ENCODE measurements at places on chromosomes 13 and 19.

GRCh38 chr19:5804516-5805461 lies at the start of gene NRTN:
TSS of gene NRTN (plus strand) at chr19:5805067. CDS start at chr19:5824166, 19,099 bp downstream.
- peak; percentile 56 for DNase-seq

DNA sequence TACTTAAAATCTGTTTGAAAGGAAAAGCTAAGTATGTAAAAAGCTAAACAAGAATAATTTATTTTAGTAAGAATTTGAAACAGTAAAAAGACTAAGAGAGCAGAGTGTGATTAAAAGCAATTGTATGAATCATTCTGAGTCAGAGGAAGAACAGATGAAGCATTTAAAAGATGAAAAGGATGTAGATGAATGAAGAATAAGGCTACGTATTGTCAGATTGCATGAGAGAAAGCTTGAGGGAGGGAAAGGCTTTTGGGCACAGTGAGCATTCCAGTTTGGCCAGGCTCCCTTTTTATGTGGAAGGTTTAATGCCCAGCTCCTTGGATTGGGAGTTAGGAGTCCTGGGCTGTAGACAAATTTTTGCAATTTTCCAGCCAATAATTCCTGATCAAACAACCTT lies 117.7 kb downstream of the FREM2 start:
- DNase-seq = no peak

- DNase-seq = no peak
These were observed 12.9 kb upstream of the PCCA start for GRCh38 chr13:100075700-100076587.

DNA sequence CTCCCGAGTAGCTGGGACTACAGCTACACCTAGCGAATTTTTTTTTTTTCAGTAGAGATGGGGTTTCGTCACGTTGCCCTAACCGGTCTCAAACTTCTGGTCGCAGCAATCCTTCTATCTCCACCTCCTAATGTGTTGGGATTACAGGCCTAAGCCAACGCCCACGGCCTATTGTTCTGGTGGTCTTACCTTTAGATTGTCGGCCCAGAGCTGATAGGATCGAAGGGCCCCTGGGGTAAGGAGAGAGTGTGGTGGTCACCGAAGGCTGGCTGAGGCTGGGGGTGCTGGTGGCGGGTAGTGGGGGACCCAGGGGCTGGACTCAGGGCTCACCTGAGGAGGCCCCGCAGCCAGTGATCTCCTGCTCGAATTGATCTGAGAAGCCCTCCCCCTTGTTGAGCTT lies 7.0 kb downstream of the CRB3 start:
- DNase-seq = no peak

DNA sequence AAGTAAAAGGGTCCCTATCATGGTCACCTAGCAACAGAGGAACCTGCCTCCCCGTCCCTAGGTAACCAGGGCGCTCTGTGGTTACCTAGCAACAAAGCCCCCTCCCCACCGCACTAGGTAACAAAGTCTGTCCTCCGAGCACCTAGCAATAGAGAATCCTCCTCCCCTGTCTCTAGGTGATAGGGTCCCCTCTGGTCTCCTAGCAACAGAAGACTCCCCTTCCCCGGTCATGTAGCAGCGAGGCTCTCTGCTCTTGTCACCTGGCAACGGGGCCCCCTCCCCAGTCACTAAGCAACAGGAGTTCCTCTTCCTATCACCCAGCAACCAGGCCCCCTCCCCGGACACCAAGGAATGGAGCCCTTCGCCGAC lies 307 bp downstream of the JOSD2 start:
- no peak for DNase-seq

GRCh38 chr13:91360246-91360751 lies 12.8 kb downstream of the MIR17HG start:
- DNase-seq = no peak

DNA sequence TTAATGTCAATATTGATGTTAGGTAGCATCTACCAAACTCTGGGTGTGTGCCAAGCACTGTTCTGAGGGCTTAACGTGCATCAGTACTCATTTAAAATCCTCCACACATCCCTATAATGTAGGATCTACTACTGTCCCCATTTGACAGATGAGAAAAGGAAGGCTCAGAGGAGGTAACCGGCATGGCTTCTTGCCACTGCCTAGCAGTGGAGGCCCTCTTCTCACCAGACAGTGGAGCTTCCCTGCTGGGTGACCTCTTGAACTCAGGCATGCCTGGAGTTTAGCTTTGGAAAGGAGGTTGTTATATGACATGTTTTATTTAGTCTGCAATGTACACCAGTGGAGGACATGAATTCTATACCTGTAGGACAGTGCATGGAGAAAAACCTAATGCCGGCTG lies 2.1 kb downstream of the SPATA13 start:
- DNase-seq = no peak

- DNase-seq = peak; percentile 100
These were observed 319 bp upstream of the DBP start for GRCh38 chr19:48637449-48637947.

DNA sequence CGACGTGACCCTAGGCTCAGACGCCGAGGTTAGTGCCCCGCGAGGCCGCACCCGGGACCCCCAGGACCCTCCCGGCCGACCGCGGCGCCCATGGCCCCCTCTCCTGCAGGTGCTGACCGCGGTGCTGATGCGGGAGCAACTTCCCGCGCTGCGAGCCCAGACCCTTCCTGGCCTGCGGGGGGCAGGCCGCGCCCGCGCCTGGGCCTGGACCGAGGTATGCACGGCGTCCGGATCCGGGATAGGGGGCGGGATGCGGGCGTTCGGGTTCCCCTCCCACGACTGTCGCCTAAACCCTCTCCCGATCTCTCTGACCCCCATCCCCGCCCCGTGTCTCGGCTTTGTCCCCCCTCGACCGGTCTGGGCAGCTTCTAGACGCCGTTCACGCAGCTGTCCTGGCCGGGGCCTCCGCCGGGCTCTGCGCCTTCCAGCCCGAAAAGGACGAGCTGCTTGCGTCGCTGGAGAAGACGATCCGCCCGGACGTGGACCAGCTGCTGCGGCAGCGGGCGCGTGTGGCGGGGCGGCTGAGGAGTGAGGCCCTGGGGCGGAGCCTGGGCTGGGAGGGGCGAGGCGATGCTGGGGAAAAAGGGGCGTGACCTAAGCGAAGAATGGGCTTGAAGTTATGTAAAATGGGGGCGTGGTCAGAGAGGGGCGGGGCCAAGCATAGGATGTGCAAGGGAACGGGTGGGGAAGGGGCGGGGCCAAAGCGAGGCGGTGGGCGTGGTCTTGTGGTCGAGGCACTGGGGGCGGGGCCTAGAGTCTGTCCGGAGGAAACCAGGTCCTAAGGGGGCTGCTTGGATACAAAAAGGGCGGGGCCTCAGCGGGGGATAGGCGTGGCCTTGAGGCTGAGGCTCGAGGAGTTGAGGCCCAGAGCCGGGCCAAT lies 16.0 kb upstream of the COLGALT1 start:
- peak; percentile 100 for DNase-seq

- no peak for DNase-seq
These were observed 3.9 kb downstream of the EPS8L1 start for GRCh38 chr19:55079400-55080038.

- no peak for DNase-seq
These were observed 58.7 kb downstream of the TEX26 start for GRCh38 chr13:30991184-30991583.

DNA sequence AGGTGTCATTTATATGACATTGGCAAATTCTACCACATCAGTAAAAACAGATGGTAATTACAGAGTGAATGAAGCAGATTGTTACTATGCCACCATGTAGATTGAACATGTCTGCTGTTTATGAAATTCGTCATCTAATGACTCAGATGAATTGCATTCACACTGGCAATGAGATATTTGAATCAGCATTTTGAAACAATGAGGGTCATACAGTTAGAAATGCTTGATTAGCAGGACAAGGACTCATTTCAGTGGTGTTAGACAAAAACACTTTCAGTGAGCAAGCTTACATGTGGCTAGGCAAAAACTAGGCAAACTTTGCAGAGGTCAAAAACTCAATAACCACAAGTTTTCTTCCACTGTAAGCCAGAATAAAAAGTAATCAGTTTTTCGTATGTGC lies 1165.0 kb downstream of the SLITRK1 start:
- DNase-seq = no peak

GRCh38 chr19:52640916-52641315 lies 2.8 kb upstream of the ZNF83 start:
- DNase-seq = no peak

DNA sequence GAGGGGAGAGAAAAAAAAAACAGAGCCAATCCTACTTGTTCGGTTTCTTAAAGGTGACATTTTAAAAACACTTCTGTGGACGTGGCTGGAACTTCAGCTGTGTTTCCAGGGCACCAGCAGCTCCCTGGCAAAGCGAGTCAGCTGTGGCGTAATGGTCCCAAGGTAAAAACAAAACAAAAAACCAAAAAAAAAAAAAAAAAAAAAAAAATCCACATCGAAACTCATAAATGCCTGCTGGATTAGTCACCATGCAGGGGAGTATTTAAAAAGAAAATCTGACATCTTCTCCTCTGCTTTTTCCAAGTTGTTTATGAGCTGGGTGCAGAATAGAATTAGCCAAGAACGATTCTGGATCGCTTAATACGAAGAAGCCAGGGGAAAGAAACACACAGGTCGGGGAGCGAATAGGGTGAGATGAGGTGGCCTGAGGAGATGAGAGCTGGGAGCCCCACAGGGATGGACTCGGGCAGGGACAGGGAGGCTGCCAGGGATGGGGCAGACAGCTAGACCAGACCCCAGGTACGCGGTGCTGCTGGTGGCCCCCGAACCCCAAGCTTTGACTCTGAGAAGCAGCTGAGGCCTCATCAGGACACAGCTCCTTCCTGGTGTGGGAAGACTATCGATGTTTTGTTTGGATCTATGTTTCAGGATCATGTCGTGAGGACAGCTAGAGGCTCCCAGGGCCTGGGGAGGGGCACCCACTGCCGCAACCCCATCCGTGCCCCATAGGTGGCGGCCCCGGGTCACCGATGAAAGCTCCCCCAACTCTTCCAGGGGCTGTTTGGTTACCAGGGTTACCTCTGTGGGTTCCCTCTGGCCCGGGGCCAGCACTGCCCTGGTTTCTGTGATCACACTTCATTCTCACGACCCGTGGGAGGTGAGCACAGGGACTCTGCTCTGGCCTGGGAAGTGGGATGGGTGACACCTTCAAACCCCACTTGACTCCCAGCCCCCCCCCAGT lies 3.1 kb upstream of the CTXN1 start:
- peak; percentile 88 for DNase-seq

DNA sequence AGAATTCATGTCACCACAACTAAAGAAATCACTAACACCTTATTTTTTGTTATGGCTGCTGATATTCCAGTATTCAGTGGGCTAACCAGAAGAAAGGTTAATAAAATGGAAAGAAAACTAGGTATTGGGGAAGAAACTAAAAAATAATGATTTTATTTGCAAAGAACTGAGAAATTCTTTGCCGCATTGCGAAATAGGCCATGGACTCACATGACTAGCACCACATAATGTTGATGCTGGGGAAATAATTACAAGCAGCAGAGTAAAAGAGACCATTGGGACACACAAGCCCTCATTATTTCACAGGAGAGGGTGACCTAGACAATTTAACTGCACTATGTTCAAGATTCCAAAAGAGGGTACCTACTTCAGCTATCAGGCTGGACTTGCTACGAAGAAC lies 1411.5 kb downstream of the SLITRK5 start:
- no peak for DNase-seq

- DNase-seq = no peak
These were observed 307.0 kb downstream of the UQCRFS1 start for GRCh38 chr19:28905996-28906395.

- no peak for DNase-seq
These were observed 173.7 kb upstream of the SLITRK5 start for GRCh38 chr13:87497426-87497825.

DNA sequence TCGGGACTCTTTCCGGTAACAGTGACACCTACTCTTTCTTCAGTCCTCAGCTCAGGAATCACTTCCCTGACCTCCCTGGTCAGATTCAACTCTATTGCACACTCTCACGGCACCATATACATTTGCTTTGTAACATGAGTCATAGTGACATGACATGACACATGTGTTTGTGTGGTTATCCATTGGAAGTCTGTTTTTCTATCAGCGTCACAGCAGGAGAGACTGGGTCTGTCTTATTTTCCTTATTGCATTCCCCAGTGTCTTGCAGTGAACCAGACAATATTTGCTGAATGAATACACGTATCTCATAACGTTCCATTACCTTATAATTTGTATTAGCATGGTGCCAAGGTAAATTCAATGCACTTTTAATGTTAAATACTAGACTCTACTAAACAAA lies 102.0 kb downstream of the DCLK1 start:
- no peak for DNase-seq

DNA sequence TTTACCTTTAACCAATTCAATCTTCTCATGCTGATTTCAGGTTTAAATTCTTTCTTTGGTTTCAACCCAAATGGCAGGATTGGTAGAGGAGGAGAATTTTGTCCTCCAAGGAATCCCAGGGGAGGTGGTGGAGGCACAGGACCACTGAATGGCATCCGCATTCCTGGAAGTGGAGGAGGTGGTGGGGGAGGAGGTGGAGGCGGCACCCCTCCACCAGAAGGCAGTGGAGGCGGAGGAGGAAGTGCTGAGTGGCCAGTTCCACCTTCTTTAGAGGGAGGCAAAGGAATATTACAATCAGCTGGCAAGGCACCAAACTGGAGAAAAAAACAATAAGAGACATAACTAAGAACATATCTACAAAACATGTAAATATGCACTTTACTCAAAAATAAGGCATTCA lies 192.9 kb downstream of the DIAPH3 start:
- no peak for DNase-seq

GRCh38 chr13:64078025-64078424 lies 2662.4 kb upstream of the PCDH20 start:
- no peak for DNase-seq

DNA sequence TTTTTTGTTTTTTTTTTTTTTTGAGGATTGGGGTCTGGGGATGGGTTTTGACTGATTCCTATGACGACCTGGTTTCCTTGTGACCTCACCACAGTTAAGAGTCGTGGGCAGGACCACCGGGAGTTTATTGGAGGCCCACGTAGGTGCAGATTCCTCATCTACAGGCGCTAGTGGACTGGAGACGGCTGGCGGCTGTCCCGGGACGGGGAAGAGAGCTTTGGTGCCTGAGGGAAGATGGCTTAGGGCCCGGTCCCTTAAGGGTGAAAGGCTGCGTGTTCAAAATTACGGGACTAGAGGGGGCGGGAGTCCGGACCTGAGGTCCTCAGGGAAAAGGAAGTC lies 682 bp upstream of the TEAD2 start:
- peak; percentile 24 for DNase-seq

GRCh38 chr19:54888239-54888638 lies 14.2 kb downstream of the FCAR start:
- no peak for DNase-seq

Data from CD4-positive, alpha-beta memory T cell (primary cell).